SW 1271 (cell line): ENCODE measurements at places on chromosomes 4 and X.

DNA sequence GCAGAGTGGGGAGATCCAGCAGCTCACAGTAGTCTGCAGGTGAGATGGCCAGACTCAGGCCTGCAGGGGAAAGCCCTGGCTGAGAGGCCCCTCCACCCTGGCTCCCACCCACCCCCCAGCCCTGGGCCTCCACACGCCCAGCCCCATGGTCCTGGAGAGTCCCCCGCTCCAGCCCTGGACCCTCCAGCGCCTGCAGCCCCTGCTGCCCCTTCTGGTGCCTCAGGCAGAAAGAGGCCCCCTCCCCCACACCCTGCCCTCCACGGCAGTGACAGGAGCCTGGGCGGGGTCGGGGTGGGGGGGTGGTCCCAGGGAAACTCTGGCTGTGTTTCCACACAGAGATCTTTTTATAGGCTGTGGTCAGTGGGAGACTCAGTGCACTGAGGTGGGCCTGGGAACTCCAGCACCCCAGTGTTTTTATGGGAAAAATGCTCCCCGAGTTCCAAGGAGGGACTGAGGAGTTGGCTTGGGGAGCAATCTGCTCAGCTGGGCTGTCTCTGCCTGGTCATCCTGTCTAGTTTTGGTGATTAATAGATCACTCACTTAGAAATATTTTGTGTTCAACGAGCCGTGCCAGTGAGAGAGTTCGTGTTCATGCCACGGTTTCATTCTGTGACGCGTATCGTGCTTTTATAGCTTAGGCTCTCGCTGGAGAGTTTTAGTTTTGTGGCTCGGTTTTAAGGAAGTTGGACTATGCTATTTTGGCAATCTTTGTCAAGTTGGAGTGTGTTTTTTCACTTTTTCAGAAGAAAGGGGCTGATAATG is 53.1 kb upstream of the HGFAC start:
- DNase-seq: no peak

- DNase-seq: no peak
Observed at GRCh38 chr4:14100349-14100748, 472.8 kb upstream of the BOD1L1 start.

- DNase-seq: no peak
Observed at GRCh38 chrX:13078739-13079444, 34.5 kb upstream of the FAM9C start.

DNA sequence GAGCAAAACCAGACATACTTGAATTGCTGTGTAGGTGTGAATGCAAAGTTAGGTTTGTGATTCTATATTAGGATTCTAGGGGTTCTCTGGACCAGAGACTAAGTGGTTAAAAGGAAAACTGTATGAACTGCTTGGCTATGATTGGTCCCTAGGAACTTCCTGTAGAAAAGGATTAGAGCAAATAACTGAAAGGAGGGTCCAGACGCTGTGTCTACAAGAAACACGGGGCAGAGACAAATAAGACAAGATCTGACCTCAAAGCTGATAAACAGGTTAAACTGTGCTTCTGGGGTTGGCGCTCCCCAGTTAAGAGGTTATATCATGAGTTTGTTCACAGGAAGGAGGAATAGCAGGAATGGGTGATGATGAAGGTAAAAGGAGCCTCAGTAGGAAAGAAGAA is 183.6 kb downstream of the MGST2 start:
- DNase-seq: no peak

GRCh38 chr4:72112514-72113156 is 80.8 kb downstream of the NPFFR2 start:
- peak; percentile 8 for DNase-seq

DNA sequence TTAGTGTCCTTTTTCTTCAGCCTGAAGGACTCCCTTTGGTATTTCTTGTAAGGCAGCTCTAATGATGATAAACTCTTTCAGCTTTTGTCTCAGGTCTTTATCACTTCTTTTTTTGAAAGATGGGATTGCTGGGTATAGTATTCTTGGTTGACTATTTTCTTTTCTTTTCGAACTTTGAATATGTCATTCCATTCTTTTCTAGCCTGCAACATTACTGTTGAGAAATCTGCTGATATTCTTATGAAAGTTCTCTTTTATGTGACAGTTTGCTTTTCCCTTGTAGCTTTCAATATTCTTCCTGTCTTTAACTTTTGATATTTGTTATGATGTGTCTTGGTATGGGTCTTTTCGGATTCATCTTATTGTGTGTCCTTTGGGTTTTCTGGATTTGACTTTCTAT is 107.6 kb upstream of the SRD5A3 start:
- DNase-seq: no peak

DNA sequence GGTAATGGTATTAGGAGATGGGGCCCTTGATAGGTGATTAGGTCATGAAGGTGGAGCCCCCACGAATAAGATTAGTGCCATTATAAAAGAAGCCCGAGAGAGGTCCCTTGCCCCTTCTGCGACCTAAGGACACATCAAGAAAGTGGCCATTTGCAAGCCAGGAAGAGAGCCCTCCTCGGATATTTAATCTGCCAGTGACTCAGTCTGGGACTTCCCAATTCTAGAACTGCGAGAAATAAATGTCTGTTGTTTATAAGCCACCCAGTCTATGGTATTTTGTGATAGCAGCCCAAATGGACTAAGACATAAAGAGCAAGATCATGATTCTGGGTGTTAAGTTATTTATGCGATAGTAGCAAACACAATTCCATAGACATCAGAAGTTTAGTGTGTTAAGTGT is 192.2 kb downstream of the LDB2 start:
- DNase-seq: no peak

DNA sequence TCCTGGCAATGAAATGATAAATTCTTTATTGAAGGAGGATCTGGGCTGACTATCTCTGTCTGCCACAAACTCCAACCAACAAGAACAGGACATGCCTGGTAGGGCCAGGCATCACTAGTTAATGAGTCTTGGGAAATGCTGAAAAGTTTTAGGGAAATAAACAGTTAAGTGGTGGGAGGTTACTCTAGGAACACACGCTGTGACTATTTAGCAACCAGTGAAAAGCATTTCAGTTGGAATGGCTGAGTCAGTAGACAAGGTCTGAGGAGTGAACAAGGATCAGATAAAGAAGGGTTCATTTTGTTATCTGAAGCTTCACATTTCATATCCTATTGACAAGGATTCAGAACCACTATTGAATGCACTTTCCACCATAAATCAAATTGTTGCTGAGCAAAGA is 394.9 kb upstream of the BOD1L1 start:
- DNase-seq: no peak

DNA sequence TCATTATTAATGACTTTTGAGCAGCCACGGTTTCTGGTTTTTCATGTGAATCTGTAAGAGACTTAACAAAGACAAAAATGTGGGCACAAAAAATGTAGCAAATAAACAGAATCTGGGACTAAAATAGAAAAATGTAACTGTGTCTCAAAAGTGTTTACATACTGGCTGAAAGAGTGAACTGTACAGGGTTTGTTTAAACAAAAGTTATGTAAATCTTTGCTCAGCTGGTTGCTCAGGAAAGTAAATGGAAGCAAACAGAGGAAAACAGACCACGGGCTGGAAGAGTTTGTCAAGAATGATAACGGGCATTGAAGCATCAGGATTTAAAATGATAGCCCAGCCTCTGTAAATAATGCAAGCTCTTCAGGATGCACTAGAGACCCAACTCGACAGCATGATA is 921.8 kb upstream of the FTHL17 start:
- no peak for DNase-seq

DNA sequence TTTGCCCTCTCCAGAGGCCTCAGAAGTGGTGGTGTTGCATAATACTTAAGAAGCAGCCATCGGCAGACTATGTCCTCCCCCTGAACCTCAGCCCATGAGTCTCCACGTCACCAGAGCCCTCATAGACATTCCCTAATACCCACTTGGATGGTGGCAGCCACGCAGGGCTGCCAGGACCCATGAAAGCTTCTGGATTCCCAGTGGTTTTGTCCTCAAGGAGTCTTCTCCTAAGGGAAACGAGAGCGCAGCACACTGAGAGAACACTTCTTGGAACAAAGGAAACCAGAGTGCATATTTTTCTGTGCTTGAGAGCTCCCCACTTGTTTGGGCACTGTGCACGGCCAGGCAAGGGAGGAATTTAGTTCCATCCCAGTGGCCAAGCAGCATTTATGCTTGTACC is 204.1 kb upstream of the DMD start:
- no peak for DNase-seq

GRCh38 chrX:66016905-66017658 is 22.8 kb downstream of the VSIG4 start:
- DNase-seq: no peak

DNA sequence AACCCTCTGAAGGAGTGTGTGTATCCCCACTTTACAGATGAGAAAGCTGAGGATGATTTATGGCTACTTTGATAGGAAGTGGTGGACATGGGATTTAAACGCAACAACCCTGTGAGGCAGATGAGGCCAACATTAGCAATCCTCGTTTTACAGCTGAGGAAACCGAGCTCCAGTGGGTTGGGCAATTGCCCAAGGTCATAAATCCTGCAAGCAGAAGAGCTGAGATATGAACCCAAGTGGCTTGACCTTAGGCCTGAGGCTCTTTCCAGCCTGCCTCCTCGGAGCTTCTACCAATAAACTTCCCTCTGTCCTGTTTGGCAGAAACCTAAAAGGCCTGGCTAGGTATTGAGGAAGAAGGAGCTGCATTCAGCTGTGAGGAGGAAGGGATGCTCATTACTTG is 185.5 kb upstream of the RBPJ start:
- no peak for DNase-seq

DNA sequence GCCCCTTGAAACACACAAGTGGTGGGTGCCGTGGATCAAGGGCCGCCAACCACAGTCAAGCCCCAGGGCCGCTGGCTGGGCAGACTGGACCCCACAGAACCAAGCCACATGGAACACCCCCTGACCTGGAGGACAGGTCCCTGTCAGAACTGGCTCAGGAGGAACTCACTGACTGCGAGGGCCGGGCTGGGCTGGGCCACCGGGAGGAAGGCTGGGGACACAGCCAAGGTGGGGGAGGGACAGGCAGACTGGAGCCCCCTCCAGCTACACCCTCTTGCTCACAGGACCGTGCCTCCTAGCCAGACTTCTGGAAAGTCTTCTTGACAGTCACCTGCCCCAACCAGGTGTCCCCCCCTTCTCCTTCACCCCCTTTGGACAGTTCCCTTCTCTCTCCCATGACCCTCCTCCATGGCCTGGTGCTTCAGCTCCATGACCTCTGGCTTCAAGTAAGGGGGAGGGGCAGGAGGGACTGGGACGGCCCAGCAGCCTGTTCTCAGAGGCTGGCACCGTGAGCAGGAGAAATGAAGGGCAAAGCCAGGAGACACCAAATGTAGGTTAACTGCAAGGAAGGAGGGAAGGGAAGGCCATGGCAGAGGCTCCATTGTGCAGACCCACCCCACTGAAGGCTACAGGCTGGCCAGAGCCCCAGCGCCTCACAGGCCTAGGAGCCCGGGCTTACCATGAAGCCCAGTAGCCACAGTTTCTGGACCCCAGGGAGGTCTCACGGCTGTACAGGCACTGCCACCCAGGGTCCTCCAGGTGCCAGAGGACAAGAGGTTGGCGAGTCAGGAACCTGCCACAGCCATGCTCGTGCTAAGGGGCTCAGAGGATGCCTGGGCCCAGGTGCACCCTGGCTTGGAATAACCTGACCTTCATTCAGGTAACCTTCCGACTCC is 22.6 kb upstream of the DUSP9 start:
- DNase-seq: no peak

DNA sequence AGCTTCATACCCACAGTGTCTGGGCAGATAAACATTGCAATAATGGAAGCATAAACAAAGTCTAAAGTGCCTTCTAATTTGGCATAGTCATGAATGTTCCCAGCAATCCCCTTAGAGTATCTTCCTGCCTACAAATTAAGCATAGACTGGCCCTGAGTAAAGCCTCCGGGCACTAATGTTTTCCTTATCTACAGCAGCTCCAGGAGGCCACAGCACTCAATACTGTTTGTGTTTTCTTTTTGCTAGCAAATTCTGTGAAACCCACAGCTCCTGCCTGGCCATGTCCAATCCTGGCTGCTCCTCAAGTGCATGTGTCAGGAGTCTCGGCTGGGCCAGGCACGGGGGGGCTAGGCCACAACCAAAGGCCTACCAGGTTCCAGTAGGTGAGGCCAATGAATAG is 102.7 kb upstream of the TBC1D9 start:
- no peak for DNase-seq

- DNase-seq: no peak
Observed at GRCh38 chr4:151692443-151692782, 68.4 kb downstream of the GATB start.

GRCh38 chr4:124484008-124484407 is 228.5 kb downstream of the ANKRD50 start:
- DNase-seq: no peak

GRCh38 chr4:1768367-1769034 is 24.6 kb upstream of the FGFR3 start:
- DNase-seq: no peak

DNA sequence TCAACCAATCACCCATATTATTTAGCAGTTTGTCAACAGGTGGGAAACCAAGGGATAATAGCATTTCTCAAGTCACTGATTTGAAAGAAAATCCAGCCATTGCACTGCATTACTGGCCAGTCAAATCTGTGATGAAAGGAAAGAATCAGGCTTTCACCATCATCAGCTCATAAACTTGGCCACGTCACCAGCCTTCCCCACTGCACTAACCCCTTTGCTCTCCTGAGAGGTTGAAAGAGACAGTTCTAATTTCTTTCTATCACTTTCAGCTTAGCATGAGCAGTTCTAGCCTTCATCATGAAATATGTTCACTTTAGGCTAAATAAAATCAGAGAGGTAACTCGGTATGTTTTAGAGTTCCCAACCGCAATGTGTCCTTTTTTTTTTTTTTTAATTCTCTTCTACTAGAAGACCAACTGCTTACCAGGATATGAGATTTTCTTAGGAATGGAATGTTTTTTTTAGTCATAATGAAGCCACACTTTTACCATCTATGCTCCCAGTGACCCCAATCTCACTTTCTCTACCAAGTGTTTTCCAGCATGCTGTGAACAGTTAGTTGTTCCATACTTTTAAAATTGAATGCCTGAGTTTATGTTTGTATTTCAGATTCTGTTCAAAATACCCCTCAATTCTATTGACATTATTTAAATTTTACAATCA is 55.7 kb upstream of the SLC7A11 start:
- no peak for DNase-seq

- DNase-seq: no peak
Observed at GRCh38 chrX:1026263-1027015, 186.0 kb downstream of the CRLF2 start.

GRCh38 chr4:64539234-64539849 is 130.1 kb upstream of the TECRL start:
- DNase-seq: no peak

DNA sequence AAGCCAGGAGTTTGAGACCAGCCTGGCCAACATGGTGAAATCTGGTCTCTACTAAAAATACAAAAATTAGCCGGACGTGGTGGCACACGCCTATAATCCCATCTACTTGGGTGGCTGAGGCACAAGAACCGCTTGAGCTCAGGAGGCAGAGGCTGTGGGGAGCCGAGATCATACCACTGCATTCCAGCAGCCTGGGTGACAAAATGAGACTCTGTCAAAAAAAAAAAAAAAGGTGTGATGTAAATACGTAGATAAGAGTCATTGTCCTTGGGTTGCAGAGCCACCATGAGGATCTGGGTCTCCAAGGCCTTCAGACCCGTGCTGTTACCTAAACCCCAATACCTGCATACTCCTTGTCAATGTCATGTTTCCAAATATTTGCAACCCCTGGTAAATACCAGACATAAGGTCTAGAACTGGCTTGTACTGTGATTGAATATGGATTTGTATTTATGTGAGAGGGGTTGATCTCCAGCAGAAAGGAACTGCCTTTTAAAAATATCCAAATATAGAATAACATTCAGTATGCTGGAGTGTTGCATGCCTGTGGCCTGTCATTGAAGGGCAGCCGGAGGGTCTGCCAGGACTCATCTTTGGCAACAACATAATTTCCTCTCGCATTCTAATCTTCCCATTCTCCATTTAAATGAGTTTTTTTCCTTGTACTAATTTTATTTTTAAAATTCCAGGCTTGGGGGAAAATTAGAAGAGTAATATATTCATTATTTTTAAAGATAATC is 40.4 kb downstream of the ATXN3L start:
- no peak for DNase-seq
